Suprapubic skin (tissue), 4 donors: ENCODE measurements at places on chromosomes 3 and 15. TPM values are rescaled to one million over a fixed set of nuclear protein-coding genes. Genes with fewer than 3 reads are reported as not detected.

The ZNF385D gene
- 2.1 TPM for total RNA-seq

The TICRR gene
- total RNA-seq: 1.5 TPM

DNA sequence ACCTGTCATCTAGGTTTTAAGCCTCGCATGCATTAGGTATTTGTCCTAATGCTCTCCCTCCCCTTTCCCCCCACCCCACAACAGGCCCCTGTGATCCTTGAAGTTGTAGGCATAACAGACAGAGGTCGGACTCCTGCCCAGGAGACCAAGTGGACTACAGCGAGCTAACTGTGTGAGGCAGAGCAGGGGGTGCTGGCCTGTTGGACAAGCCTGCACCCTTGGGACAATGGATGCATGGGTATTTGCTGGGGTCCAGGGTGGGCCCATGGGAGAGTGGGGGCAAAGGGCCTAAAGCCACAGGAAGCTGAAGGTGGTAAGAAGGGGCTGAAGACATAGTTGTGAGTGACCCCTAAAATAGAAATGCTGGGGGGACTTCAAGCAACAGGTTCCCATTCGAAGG, 2.5 kb downstream of the PLCB2 start:
- H3K27ac ChIP-seq: no peak overlapping the region
- H3K4me3 ChIP-seq: no peak overlapping the region
- no peaks in the 10 kb centered on the region for H3K36me3 ChIP-seq
- no peaks in the 10 kb centered on the region for H3K4me1 ChIP-seq
- DNase-seq: no peak

The UTS2B gene
- total RNA-seq: 1.0 TPM

GRCh38 chr3:155938409-155938808, 68.0 kb downstream of the GMPS start:
- DNase-seq: no peak
- H3K4me3 ChIP-seq: no peak overlapping the region
- no peaks in the 10 kb centered on the region for H3K4me1 ChIP-seq
- H3K27ac ChIP-seq: no peak overlapping the region
- H3K36me3 ChIP-seq: peaks cover 47% of the 10 kb centered on the region

The FSIP1 gene
- not detected for total RNA-seq

The IL17RB gene
- 1.9 TPM for total RNA-seq
